ENCODE measurements at places on chromosomes 11 and 22.

GRCh38 chr11:73248526-73249185, 23.5 kb upstream of the P2RY6 start:
- no peak for DNase-seq

- DNase-seq, result no peak
Observed at GRCh38 chr11:932435-932834, 6.8 kb downstream of the AP2A2 start.

DNA sequence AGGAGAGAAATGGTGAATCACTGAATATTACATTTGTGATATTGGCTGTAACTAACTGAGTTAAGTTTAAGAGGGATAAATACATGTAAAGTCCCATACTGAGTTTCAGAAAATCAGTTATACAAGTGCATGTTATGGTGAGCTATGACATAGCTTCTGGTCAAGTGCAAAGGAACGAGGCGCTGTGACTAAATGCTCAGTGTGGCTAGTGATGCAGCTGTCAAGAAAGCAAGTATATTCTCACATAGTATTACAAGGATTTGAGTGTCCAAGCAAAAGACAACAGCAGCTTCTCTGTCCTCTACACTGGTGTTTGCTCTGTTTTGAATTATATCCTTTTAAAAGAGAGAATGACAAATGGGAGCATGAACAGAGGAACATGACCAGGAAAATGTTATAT, 40.1 kb downstream of the CSRP3 start:
- no peak for DNase-seq

GRCh38 chr22:31707519-31707918, 42.4 kb downstream of the PRR14L start:
- DNase-seq, result no peak

GRCh38 chr11:39145346-39145745, 2314.1 kb downstream of the LRRC4C start:
- no peak for DNase-seq

DNA sequence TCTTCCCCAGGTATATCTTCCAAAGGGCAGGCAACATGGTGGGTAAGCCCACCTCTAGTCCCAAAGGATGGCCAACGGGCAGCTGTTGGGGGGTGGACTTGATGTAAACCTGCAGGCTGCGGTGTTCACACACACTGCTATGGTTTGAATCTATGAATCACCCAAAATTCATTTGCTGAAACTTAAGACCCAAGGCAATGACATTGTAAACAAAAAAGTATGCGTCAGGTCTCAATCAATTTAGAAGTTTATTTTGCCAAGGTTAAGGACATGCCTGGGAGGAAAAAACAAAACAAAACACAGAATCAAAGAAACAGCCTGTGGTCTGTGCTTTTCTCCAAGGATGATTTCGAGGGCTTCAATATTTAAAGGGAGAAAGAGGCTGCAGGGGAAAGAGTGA, 18.3 kb downstream of the RCN1 start:
- DNase-seq, result no peak

DNA sequence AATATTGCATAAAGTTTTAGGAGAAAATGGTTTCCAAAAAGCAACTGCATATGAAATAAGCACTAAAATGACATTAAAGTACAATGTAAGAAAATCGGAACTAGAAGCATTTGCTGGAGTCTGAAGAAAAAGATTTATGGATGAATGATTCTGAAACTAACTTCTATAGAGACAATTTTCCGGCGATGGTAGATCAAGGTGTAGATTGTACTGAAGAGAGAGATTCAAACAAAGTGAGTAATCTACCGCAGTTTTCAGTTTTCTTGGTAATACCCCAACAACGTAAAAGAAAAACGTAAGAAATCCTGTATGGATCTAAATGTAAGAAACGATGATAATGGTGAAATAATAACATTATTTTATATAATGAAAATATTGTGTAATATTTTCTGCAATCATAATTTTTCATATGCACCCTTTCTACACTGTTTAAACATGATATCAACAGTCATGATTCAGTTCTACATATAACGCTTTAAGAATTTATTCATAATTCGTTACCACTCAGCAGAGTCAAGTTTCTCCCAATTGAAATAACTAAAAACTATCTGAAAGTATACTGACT, 1.8 kb upstream of the CDPF1 start:
- peak; percentile 12 for DNase-seq

DNA sequence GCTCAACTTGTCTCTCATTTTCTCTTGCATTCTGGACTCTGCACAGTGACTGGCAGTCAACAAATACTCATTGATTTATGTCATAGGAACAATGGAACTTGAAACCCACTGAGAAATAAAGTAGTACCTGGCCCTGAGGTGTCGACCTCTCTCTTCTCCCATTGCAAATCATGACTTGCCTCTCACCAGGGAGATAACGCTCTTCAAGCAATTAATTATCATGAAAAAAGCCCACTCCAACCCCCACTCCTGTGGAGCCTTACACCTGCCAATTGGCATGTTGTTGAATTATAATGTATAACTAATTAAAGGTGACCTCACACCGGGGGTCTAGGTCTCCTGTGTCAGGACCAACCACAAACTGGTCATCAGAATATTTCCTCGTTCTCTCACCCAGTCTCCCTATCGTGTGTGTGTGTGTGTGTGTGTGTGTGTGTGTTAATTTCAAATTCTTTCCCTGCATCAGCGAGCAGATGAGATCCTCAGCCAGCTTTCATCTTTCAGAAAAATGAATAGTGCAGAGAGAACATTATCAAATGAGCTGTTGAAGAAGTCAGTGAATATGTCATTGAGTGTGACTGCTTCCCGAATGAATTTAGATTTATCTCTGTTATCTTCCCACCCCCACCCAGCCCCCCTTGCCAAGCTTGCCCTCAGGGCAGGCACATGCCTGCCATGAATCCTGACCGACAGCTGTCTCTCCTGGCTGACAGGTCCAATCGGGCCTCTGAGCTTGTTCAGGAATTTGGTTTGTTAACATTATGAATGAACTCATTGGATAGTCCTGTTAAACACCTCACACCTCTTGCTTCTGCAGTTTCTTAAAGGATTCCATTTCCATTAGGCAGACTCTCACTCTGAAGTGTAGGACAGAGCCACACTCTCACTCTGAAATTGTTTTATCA, 357.4 kb downstream of the INSC start:
- no peak for DNase-seq

DNA sequence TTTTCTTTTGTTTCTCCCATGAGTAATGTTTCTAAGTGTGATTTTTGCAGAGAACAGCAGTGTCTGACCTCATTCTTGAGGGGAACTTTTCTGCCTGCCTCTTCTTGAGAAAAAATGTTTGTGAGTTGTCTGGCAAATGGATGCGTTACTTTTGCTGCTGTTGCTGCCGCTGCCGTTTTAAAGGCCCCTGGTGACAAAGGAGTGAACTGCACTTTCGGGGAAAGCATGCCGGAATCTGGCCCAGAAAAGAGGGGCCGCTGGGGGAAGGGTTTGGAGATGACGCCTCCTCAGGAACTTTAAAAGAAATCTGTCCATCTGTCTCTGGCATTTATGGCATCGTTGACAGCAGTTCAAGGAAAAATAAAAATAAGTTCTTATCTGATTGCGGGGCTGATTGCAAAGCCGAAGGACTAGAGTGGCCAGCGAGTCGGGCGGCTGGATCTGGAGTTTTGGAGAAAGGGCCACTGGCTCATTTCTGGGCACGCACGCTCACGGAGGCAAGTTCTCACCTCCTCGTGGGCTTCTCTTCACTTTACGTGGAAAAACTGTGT, 16.5 kb downstream of the ZBTB16 start:
- peak; percentile 58 for DNase-seq

GRCh38 chr22:37842015-37842793, 1.9 kb downstream of the ANKRD54 start:
- no peak for DNase-seq

GRCh38 chr11:36688132-36688531, 90.1 kb upstream of the RAG2 start:
- DNase-seq, result no peak

GRCh38 chr11:45085646-45086501, 60.6 kb upstream of the PRDM11 start:
- no peak for DNase-seq

- DNase-seq, result no peak
Observed at GRCh38 chr11:74755395-74755995, 6.8 kb downstream of the RNF169 start.

- DNase-seq, result no peak
Observed at GRCh38 chr11:77654770-77655434, 17.3 kb upstream of the CLNS1A start.

DNA sequence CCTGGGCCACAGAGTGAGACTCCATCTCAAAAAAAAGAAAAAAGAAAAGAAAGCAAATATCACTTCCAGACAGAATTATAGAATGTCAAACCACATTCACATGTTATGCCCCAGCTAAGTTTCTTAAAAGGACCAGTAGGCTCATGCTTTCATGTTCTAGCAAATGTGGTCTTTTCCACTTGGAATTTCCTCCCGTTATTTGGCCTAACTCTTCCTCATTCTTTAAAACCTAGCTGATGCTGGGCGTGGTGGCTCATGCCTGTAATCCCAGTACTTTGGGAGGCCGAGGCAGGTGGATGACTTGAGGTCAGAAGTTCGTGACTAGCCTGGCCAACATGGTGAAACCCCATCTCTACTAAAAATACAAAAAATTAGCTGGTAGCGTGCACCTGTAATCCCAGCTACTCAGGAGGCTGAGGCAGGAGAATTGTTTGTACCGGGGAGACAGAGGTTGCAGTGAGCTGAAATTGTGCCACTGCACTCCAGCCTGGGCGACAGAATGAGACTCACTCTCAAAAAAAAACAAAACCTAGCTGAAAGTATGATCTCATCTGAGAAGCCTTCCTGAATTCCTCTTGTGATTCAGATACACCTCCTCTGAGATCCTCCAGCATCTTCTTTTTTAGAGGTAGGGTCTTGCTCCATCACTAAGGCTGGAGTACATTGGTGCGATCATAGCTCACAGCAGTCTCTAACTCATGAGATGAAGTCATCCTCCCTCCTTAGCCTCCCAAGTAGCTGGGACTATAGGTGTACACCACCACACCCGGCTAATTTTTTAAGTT, 50.4 kb downstream of the FCHSD2 start:
- no peak for DNase-seq

DNA sequence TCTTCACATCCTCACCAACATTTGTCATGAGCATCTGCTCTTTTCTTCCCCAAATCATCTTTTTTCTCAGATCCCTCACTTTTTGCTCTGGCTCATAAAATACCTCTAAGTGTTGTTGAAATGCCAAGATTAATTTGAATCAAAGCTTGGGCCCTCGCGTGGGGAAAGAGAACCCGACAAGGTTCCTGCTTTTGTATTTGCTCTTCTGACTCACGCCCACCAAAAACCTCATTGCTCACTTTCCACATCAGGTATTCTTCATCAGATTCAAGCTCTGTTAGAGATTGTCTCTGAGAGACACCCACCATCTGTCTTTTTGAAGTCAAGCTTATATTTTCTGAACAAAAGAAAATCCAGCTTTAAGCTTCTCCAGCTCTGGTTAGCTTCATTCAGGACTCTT, 52.9 kb upstream of the FBXO3 start:
- no peak for DNase-seq

All from CD4-positive, alpha-beta T cell treated with Interleukin-15 for 4 hours (primary cell).